ENCODE measurements at places on chromosomes 2 and 18.
A peak's percentile ranks its signal among the peaks of the same experiment; 100 is the strongest.

- DNase-seq = no peak
Measured at GRCh38 chr2:133266926-133267590, 301.2 kb downstream of the NCKAP5 start.

- peak; percentile 48 for DNase-seq
Measured at GRCh38 chr2:200703127-200703925, 108.4 kb upstream of the BZW1 start.

- DNase-seq = no peak
Measured at GRCh38 chr2:44801289-44801840, 140.1 kb upstream of the SIX3 start.

- DNase-seq = no peak
Measured at GRCh38 chr18:22827741-22828140, 105.4 kb upstream of the RBBP8 start.

GRCh38 chr18:55078303-55078932, 119.2 kb upstream of the CCDC68 start:
- DNase-seq = no peak

- DNase-seq = no peak
Measured at GRCh38 chr18:44599412-44599811, 81.3 kb upstream of the SETBP1 start.

Data from activated T-cell treated with anti-CD3 and anti-CD28 coated beads, Interleukin-2, amount 50 U/mL, for 48 hours (primary cell).